ENCODE measurements at places on chromosomes 6 and 20. TPM values are rescaled to one million over a fixed set of nuclear protein-coding genes. Genes with fewer than 3 reads are reported as not detected.

OPN5 gene
- total RNA-seq, result not detected

PKIB gene
- total RNA-seq, result not detected

NKX2-4 gene
- not detected for total RNA-seq

POLR1C gene
- total RNA-seq, result 51.5 TPM

CSTF1 gene
- 13.7 TPM for total RNA-seq

CRISP3 gene
- not detected for total RNA-seq

FAM209A gene
- total RNA-seq, result not detected

CCN2 gene
- 916 TPM for total RNA-seq

KCNQ2 gene
- not detected for total RNA-seq

RSPO3 gene
- 0.53 TPM for total RNA-seq
